Naive B cell (primary cell): ENCODE measurements at places on chromosomes 4 and X. TPM values are rescaled to one million over a fixed set of nuclear protein-coding genes. Genes with fewer than 3 reads are reported as not detected.
A peak's percentile ranks its signal among the peaks of the same experiment; 100 is the strongest.

PCDH7 gene
- polyA plus RNA-seq: not detected

DNA sequence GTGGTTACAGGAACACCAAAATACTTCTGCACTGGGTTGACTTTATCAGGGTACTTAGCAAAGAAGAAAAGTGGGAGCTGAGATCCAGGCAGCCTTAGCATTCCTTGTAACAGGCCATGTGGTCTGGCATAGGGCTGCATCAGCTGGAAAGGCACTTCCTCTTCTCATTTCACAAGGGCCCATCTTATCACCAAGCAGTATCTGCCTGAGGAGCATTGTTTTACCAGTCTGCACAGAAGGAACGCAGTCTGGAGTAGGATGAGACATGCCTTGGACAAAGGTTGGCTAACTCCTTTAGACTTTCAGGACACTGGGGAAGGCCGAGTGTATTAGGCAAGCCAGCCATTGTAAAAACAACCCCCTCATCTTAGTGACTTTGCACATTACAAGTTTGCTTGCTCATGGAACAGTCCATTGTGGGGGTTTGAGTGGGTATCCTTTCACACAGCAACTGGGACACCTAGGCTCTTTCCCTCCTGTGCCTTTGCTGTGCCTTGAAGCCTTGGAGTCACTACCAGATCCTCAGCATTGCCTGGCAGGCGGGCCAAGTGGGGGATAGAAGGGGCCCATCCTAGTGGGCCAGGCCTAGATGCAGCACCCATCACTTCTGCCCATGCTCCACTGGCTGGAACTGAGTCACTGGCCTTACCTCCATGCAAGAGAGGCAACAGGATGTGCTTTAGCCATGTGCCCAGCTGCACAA lies 4.6 kb downstream of the SUV39H1 start:
- H3K4me1 ChIP-seq: peaks cover 16% of the 10 kb centered on the region
- H3K27me3 ChIP-seq: no peaks in the 10 kb centered on the region
- H3K4me3 ChIP-seq: no peak overlapping the region
- DNase-seq: no peak

DNA sequence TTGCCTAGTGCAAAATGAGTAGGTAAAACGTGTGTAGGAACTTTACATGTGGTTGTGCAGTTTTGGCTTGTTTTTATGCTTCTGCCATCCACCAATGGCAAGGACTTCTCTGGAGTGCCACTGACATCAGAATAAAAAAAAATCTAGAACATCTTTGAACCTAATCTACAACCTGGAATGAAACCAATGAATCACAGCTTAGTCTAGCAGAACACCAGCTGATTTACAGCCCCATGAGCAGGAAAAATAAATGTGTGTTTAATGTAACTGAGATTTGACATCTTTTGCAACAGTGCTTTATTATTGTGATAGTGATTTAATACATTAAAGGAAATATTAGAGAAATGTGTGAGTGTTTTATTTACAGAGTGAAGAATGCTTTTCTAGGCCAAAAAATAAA lies 995.1 kb downstream of the PCDH7 start:
- H3K27me3 ChIP-seq: no peaks in the 10 kb centered on the region
- DNase-seq: no peak
- no peaks in the 10 kb centered on the region for H3K4me1 ChIP-seq
- no peak overlapping the region for H3K4me3 ChIP-seq

DNA sequence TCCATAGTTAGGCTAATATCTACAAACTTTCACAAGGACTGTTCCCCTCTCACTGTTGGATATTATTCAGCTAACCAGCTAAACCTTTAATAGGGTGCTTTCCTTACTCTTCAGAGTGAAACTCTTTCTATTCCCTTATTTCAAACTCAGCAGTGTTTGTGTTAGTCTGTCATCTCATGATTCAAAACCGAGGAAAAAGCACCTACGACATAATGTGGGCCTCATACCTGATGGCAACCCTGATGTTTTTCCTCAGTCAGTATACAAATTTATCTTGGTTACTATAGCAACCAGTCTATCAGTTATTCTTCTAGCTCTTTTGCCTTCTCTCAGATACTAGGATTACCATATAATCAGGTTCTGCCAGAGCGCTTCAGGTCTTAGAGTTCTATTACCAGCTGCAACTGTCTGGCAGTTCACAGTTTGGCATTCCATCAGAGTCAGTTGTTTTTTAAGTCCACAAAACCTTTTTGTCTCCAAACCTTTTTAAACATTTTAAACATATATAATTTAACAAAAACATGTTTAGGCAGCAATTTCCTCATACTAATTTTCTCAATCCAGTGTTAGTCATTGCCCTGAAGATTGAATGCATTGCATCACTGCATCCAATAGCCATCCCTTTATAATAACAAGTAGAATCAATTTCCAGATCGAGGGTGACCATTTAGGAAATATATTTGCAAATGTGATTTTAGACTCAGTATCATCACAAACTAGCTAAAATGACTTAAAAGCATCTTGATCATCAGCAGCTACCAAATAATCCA lies 7.4 kb downstream of the WDR44 start:
- H3K4me1 ChIP-seq: peaks cover 28% of the 10 kb centered on the region
- no peak overlapping the region for H3K27ac ChIP-seq
- H3K36me3 ChIP-seq: no peaks in the 10 kb centered on the region

DNA sequence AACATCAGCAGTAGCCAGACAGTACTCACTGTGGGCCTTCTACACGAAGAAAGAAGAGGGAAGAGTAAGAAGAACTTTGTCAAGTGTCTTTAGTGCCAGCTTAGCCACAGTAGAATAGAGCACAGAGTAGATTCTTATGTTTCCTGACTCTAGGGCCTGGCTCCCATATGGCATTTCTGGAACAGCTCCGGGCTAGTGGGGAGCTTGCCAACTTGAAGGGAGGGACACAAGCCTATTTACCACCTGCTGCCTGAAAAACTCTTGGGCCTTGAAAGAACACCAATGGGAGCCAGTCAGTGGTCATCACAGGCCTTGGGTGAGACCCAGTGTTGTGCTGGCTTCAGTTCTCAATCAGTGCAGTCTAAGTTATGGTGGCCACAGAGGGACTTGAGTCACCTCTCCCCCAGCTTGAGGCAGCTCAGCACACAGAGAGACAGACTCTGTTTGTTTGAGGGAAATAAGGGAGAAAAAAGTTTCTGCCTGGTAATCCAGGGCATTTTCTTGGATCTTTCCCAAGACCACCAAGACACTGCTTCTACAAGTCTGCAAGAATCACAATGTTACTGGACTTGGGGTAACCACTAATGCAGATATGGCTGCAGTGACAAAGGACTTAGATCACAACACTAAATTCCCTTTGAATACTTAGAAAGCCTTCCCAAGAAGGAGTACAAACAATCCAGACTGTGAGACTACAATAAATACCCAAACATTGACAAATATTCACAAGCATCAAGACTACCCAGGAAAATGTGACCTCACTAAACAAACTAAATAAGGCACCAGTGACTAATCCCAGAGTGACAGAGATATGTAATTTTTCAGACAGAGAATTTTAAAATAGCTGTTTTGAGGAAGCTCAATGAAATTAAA lies 261.0 kb upstream of the NDST3 start:
- no peak overlapping the region for H3K27ac ChIP-seq
- H3K27me3 ChIP-seq: no peaks in the 10 kb centered on the region
- DNase-seq: no peak

CTAG2 gene
- polyA plus RNA-seq: not detected

- no peak overlapping the region for H3K4me3 ChIP-seq
- DNase-seq: no peak
- no peaks in the 10 kb centered on the region for H3K4me1 ChIP-seq
- no peaks in the 10 kb centered on the region for H3K27me3 ChIP-seq
- no peaks in the 10 kb centered on the region for H3K36me3 ChIP-seq
Measured at GRCh38 chr4:181202240-181202639, 1041.0 kb upstream of the TENM3 start.

VCX3A gene
- not detected for polyA plus RNA-seq

SLC25A14 gene
- polyA plus RNA-seq: 9.0 TPM

RAB28 gene
- polyA plus RNA-seq: 24.4 TPM

- no peaks in the 10 kb centered on the region for H3K27me3 ChIP-seq
- DNase-seq: no peak
- no peaks in the 10 kb centered on the region for H3K36me3 ChIP-seq
- no peak overlapping the region for H3K4me3 ChIP-seq
Measured at GRCh38 chr4:110007217-110007616, 94.5 kb downstream of the EGF start.

DNA sequence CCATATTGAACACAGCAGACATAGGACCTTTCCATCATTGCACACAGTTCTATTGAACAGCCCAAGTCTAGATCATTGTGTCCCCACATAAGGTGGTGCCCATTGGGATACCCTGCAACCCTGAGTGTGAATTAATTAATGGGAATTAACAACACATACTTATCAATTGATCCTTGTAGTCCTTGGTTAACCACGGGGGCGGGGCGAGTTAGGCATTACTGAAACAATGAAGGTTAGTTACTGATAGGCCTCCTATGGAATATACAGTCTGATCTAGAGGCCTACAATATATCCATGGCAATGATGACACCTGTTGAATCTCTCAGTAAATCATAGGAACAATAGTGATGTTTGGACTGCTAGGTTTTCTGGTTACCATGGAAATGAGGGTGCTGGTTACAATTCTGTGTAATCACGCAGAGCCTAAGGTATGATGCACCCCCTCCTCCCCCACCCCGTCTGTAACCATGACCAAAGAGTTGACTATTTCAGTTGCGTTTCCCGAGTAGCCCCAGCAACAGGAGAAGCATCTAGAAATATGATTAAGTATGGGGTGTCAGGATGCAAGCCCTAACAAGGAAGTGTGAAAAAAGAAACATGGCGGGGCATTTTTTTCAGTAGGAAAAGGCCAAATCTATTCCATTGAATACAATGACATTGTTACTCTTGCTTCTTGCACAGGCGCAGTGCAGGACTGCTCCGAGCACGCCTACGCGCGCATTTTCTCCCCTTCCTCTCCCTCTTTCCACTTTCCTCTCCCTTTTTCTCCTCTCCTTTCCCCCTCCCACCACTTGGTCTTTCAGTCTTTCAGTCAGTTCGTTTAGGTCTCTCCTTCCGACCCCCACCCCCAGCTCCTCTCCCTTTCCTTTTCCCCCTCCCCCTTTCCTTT lies 677 bp upstream of the NONO start:
- peak overlapping the region; percentile 98 for H3K4me3 ChIP-seq
- H3K27ac ChIP-seq: peak overlapping the region; percentile 99
- DNase-seq: no peak
- H3K36me3 ChIP-seq: peaks cover 9% of the 10 kb centered on the region

GRCh38 chr4:78551420-78552351 lies at the start of gene ANXA3:
TSS of gene ANXA3 (plus strand) at chr4:78551770. CDS start at chr4:78554474, 2,704 bp downstream.
- no peak within 1 kb of the TSS for H3K27ac ChIP-seq
- peaks cover 5% of the 10 kb centered on the region for H3K36me3 ChIP-seq
- DNase-seq: peak; percentile 18
- peak within 1 kb of the TSS; percentile 82 for H3K4me3 ChIP-seq
- peaks cover 32% of the 10 kb centered on the region for H3K27me3 ChIP-seq
- peaks cover 14% of the 10 kb centered on the region for H3K4me1 ChIP-seq

- H3K27ac ChIP-seq: no peak overlapping the region
- H3K27me3 ChIP-seq: no peaks in the 10 kb centered on the region
- H3K4me1 ChIP-seq: no peaks in the 10 kb centered on the region
- H3K36me3 ChIP-seq: no peaks in the 10 kb centered on the region
Measured at GRCh38 chr4:175807547-175807946, 4.5 kb downstream of the GPM6A start.

F8A3 gene
- 20.2 TPM for polyA plus RNA-seq

TBX22 gene
- polyA plus RNA-seq: not detected

PABPC1L2B gene
- polyA plus RNA-seq: not detected

DNA sequence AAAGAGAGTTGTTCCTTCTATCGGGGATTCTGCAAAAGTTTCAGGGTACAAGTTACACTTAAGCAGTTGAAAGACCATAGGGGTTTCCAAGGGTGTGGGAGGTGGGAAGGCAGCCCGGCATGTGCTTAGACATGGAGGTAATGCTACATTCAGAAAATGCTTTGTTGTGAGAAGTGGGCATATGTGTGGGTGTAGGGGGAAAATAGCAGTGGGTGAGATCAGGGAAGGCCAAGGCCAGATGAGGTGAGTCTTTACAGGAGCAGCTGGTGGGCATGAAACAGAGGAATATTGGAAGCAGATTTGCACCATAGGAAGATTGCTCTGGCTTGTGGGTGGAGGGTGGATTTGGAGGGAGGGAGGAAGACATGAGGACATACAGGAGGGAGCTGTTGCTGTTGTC lies 8.3 kb downstream of the CYTL1 start:
- no peaks in the 10 kb centered on the region for H3K4me1 ChIP-seq
- H3K4me3 ChIP-seq: no peak overlapping the region
- H3K36me3 ChIP-seq: no peaks in the 10 kb centered on the region
- no peak overlapping the region for H3K27ac ChIP-seq
- peaks cover 25% of the 10 kb centered on the region for H3K27me3 ChIP-seq
